ENCODE measurements at places on chromosomes 1 and 21.

DNA sequence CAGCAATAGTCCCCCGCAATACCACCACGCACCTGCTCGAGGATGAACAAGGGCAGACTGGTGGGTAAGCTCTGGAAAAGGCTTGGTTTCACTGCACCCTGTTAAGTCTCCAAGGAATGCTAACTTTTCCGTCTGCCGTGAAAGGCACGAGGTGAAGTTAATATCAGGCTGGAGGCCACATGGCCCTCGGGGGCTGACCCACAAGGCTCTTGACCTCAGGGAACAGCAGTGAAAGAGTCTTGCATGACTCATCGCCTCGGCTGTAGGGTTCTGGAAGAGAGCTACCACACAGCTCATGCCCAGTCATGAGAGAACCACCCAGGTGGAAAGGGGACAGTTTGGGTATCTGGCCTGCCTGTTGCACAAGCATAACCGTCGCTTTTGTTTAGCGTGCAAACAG, 24.7 kb downstream of the SCCPDH start:
- DNase-seq: no peak

GRCh38 chr1:182662121-182662890, 22.1 kb downstream of the RGS8 start:
- DNase-seq: no peak

GRCh38 chr21:15293240-15293639, 228.4 kb upstream of the NRIP1 start:
- DNase-seq: no peak

- DNase-seq: no peak
Observed at GRCh38 chr21:44995343-44995941, 55.6 kb downstream of the SLX9 start.

DNA sequence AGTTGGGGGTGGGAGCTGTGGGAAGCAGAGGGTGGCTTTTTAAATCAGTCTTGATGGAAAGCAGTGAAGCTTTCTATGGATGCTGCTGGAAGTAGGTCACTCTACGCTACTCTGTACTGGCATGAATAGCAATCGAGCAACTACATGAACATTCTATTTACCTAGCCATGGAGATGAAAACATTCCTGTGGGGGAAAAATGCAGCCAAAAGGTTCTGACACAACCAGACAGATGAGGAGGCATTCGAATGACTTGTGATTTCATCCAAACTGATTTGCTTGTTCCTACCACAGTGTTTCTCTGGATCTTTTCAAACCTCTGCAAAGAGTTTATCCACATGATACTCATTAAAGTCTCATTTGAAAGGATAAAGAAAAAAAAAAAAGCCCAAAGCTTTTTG, 95.0 kb downstream of the ASTN1 start:
- DNase-seq: no peak

DNA sequence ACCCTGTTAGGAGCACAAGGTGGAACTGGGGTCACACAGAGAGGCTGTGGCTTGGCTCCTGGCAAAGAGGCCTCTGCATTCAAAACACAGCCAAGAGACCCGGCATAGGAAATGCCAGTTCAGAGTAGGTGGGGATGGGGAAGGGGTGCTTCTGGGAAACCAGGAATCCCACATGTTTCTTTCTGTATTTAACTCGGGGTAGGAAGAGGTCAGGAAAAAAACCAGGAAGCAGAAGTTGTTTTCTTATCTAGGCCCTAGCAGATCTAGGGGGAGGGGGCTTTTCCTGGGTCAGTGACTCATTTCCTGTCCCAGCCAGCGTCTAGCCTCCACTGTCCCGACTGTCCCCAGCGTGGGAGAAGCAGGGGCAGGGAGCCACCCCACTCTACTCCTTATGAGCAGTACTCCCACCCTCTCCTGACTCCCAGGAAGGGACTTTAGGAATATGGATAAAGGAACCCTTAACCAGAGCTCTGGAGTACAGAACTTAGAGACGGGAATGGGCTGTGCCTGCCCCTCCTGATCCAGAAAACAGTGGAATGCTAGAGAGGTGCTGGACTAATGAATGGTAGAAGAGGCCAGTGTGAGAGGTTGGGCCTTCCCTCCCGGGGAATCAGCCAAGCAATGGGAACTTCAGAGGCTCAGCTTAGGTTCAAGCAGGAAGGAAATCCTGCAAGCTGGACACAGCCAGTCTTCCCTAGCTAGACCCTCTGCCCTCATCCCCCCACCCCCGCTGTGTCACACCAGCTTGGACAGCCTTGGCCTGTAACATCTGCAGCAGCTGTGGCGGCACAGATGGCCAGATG, 5.7 kb downstream of the FHL3 start:
- DNase-seq: no peak

GRCh38 chr1:231231511-231231910, 9.5 kb upstream of the GNPAT start:
- no peak for DNase-seq

DNA sequence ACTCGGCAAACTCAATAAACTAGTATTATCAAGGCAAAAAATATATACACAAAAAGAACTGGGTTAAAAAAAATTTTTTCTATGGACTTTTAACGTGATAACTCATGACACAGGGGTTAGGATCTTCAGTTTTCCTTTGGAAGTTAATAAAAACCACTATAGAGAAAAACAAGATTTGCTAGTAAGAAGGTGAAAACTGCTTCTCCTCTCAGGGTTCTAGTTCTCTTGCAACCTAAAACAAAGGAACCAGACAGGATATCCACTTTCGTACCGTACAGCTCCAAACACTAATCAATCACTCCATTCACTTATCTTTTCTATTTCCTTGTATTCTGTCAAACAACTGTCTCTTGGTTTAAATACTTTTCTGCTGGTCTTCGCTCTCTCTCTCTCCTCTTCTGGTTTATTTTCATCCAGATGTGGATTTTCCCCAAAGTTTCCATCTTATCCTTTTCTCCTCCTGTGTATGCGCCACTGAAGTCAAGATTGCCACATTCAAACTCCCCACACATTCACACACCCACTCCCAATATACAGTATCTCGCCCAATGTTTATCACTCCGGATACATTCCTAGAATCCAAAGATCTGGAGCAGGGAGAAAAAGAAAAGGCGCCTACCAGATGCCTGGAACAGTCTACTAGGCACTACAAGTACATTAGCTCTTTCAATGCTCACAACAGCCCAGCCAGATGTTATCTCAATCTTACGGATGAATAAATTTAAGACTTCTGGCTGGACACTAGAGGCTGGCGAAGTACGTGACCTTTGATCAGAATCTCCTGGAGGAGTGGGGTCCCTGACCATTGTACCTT, 775 bp upstream of the PRPF38B start:
- no peak for DNase-seq

DNA sequence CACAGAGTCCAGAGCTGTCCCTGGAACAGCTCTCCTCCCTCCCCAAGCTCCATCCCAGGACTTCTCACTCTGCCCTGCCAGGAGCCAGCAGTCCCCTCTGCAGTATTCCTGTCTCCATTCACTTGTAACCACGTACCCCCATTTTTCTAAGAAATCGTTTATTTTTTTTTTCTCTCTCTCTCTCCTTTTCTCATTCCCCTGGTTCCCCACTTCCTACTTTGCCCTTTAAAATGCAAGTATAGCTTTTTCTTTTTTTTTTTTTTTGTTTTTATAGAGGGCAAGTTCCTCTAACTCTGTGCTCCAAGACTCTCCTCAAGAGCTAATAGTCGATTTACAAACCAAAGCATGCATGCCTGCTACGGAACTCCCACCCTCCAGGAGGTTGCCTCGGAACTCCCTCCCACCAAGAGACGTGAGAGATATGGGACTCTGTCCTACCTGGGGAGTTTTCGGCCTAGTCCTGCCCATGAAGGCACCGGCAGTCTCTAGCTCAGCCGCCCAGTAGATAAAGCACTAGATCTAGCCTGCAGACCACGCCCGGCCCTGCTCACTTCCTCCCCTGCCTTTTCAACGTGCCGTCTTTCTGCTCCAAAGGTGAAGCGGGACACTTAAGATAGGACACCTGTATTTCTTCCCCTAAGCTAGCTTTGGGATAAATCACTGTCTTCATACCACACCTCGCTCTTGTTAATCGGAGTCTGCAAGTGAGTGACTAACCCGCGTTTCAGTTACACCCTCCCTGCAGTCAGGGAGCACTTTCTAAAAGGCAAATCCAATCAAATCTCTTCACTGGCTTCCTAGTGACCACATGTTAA, 27.7 kb downstream of the TNFRSF9 start:
- no peak for DNase-seq

GRCh38 chr1:26072305-26072704, 4.9 kb upstream of the TRIM63 start:
- no peak for DNase-seq

- no peak for DNase-seq
Observed at GRCh38 chr1:94069919-94070285, 51.0 kb downstream of the ABCA4 start.

- no peak for DNase-seq
Observed at GRCh38 chr1:231695439-231696255, 69.1 kb downstream of the DISC1 start.

DNA sequence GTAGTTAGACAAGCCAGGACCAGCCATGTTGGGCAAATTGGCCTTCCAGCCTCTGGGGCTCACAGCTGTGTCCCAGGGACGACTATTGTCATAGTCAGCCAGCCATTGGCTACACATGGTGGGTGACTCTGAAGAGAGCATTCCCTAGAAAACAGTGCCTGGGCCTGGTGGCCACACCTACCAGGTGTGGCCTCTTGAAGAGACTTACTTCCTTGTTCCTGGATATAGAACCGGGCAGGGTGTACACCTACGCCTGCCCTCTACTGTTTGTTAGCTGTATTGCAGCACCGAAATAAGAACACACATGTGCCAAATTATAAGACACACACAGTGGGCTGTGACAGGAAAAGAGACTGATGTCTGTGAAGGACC, 134.6 kb upstream of the ARHGEF16 start:
- no peak for DNase-seq

- DNase-seq: no peak
Observed at GRCh38 chr1:171716616-171717015, 25.2 kb downstream of the VAMP4 start.

DNA sequence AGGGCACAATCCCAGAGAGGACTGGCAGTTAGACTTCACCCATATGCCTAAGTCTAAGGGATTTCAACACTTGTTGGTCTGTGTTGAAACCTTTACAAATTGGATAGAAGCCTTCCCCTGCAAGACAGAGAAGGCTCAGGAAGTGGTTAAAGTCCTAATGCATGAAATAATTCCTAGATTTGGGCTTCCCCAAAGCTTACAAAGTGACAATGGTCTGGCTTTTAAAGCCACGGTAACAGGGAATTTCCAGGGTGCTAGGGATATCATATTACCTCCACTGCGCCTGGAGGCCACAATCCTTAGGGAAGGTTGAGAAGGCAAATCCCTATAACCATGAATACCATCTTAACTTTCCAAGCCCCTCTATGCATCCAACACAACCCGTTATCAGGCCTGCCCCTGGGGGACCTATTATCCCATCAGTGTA, 3.3 kb upstream of the FMO4 start:
- DNase-seq: no peak

DNA sequence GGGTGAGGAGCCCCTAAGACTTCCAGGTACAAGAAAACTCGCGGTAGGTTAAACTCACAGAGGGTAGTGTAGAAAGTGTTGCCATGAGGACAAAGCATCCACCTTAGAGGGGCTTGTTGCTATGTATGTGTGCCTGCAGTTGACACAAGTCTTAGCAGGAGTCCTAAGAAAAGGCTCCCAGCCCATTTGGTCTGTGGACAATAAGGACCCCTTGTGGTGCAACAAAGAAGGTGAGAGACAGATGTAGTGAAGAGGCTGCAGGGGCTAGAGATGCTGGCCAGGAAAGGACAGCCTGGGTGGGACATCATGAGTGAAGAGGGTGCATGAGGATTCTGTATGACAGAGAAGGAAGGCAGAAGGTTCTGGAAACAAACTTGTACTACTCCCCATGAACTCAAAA, 36.3 kb upstream of the IL10 start:
- DNase-seq: no peak

DNA sequence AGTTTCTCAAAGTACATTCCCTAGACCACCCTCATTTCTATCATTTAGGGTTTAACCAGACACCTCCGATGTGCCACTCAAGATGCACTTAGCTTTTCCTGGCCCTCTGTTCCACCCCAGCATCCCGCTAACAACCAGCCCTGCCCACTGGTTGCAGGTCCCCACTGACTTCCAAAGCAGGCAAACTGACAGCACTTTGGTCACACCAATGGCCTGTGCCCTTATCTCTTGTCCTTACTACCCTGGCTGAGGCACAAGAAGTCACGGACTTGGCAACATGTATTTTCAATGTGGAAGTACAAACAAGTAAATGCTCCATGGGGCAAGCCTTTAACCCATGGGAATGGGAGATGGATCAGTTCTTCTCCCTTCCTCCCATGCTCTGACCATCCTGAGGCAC, 357.1 kb downstream of the OMA1 start:
- no peak for DNase-seq

- no peak for DNase-seq
Observed at GRCh38 chr1:8031176-8031785, 5.2 kb upstream of the ERRFI1 start.

- DNase-seq: no peak
Observed at GRCh38 chr1:33656467-33657005, 184.1 kb downstream of the ZSCAN20 start.

- DNase-seq: no peak
Observed at GRCh38 chr21:43916076-43916475, 51.1 kb downstream of the AGPAT3 start.

GRCh38 chr1:14915356-14916054, 238.0 kb upstream of the TMEM51 start:
- DNase-seq: peak; percentile 4

DNA sequence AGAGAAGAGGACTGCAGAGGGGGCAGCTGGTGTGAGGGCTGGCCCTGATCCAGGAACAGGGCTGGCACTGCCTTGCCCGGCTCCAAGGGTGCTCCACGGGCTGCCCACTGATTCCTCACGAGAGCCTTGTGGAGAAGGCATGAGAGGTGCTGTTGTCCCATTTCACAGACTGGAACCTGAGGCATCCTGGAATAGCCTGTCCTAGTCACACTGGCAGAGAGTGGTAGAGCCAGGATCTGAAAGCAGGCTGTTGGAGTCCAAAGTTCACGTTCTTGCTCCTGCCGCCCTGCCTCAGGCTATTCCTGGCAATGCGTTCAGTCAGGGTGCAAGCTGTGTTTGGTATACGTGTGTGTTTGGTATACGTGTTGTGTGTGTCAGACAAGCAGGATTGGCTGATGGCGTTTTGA, 1.8 kb downstream of the RER1 start:
- no peak for DNase-seq
